Neural crest cell (in vitro differentiated cells): ENCODE measurements at places on chromosomes 11 and 22.

DNA sequence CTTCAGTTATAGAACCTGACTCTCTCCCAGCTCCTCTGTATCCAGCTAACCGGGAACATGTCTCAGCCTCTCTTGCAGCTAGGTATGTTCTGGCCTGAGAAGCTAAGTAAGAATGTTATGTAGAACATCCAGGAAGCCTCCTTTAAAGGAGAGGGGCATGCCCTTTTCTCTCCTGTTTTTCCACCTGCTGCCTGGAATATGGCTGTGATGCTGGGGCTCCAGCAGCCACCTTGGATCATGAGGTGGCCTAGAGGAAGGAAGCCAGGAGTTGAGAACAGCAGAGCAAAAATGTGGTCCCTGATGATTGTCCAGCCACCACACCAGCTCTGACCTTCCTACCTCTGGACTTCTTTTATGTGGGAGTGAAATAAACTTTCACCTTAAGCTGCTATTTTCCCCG, 117.6 kb downstream of the MPPED1 start:
- DNase-seq = no peak

GRCh38 chr11:72626414-72626936, 47.7 kb downstream of the PDE2A start:
- no peak for DNase-seq

- DNase-seq = no peak
These were observed 104.5 kb upstream of the TEAD1 start for GRCh38 chr11:12569499-12570425.

- DNase-seq = no peak
These were observed 35.6 kb upstream of the ACER3 start for GRCh38 chr11:76824980-76825725.

DNA sequence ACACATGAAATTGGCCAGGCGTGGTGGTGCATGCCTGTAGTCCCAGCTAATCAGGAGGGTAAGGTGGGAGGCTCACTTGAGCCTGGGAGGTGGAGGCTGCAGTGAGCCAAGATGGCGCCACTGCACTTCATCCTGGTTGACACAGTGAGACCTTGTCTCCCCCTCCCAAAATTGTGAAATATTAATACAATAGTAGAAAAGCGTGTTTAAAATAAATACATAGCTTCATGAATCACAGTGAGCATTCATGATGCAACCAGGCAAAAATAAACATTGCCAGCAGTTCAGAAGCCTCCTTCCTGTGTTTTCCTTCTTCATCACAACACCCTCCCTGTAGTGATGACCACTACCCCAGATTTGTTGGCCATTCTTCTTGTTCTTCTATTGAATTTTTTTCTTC, 4.3 kb upstream of the TEAD1 start:
- no peak for DNase-seq

DNA sequence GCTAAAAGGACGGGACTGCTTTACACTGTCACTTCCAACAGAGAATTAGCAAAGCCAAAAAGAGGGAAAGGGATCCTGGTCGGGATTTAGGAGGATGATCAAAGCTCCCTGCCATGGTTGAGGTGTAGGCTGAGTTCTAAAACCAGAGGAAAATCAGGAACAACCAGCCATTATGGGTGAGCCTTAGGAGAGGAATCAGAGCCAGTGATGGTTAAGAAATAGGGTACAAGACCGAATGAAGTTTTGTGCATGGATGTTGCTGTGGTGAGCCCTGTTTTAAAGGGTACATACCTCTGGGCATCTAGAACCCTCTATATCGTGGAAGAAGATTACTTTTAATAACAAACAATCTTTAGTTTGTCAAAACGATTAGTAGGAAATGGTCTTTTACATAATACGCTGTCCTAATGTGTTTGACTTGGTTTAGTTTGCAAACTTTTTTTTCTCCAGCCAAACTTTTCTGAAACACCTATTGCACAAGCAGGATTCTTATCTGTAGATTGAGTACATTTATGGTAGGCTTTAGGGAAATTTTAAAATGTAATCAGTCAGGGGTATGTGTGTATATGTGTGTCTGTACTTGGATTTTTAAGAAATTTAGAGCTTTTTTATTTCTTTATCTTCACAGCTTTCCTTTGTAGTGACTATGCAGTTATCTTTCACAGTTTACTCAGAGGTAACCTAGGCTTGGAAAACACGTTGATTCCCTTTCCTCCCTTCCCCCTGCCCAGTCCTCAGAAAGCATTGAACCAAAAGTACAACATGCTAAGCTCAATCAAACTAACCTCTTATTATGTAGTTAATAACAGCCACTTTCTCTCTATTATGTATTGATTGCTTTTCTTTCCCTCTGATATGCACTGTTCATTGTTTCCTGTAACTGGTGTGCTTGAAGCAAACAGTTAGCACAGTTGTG, 26.8 kb downstream of the TRIM44 start:
- DNase-seq = no peak

- no peak for DNase-seq
These were observed 16.7 kb upstream of the TXNRD2 start for GRCh38 chr22:19958083-19959042.

DNA sequence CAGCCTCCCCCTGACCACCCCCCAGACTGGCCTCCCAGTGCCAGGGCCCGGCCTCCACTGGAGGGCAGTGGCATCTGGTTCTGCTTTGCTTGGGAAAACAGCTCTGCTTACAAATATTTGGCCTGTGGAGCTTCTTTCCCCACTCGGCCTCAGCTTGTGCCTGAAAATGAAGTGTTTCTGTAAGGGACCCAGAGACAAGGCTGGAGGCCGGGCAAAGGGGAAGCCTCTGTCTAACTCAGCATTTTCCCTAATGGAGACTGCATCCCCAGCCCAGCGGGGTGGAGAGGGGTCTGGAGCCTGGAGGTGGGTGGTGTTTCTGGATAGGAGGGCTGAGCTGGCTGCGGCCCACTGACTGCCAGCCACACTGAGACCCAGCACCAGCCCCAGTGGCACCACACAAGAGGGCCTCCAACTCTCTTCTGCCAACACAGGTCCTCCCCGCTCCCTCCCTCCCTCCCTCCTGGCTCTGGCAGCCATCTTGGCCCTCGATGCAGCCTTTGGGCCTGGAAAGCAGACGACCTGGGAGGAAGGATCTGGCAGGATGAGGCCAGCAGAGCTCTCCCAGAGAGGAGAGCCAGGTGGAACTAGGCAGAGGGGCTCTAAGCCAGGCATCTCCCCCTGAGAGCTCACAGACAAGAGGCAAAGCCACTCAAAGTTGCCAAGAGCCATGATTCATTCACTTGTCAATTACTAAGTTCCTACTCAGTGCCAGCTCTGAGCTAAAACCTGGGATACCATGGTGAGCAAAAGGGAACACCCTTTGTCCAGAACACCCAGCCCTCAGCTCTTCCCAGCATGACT, 77.1 kb upstream of the CD82 start:
- no peak for DNase-seq

DNA sequence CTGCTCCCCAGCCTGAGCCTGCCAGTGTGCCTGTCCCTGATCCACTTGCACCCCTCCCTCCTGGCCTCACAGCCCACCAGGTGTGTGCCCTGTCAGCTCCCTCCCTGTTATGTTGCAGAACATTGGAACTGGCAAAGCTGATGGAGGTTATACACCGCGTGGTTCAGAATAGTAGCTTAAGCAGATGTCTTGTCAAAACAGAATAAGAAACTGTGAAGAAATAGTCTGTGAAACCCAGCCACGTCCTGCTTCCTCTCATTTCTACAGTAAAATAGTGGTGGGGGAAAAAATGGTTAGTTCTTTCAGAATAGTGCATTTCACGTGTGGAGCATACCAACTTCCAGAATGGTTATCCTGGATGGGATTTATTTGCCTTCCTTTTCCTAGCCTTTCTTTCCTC, 161.2 kb upstream of the NAV2 start:
- no peak for DNase-seq

GRCh38 chr11:44955015-44955738, 4.5 kb upstream of the TP53I11 start:
- no peak for DNase-seq

DNA sequence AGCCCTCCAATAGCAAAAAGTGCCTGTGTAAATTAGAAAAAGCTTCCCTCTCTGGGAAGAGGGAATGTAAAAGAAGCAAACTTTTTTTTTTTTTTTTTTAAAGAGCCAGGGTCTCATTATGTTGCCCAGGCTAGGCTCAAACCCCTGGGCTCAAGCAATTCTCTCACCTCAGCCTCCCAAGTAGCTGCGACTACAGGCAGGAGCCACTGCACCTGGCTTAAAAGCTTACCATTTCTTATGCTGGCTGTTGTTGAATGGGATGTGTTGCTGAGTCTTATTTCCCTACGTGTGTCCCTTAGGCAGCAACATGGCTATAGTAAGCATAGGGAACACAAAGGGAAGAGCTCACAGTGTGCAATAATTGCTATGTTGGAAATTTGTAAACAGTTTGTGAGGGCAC, 225.5 kb upstream of the CCDC90B start:
- no peak for DNase-seq

GRCh38 chr11:44446996-44447771, 118.3 kb upstream of the CD82 start:
- DNase-seq = no peak

- DNase-seq = no peak
These were observed 29.1 kb upstream of the CCND1 start for GRCh38 chr11:69611548-69612526.

- DNase-seq = no peak
These were observed 26.4 kb downstream of the OR52K1 start for GRCh38 chr11:4508886-4509285.
